Activated CD8-positive, alpha-beta memory T cell treated with anti-CD3 and anti-CD28 coated beads for 1 hour (primary cell): ENCODE measurements at places on chromosomes 16 and 17.

GRCh38 chr17:62897706-62898105 lies 68.3 kb upstream of the TANC2 start:
- DNase-seq: no peak

GRCh38 chr17:43822570-43823190 lies 10.3 kb downstream of the MPP3 start:
- DNase-seq: no peak

DNA sequence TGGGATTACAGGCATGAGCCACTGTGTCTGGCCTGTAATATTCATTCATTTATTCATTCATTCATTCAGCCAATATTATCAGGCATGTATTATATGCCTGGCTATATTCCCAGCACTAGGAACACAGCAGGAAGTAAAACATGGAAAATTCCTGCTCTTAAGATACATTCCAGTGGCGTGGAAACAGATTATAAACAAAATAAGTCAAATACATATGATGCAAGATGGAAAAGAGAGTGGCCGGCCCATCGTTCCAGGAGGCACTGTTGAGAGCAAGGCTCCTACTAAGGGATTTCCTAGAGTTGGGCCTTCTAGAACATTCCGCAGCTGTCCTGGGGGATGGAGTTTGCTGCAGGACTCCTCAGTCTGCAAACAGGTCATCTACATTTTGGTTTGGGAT lies 17.7 kb downstream of the ADCY9 start:
- no peak for DNase-seq

GRCh38 chr16:14658063-14658462 lies 25.3 kb downstream of the BFAR start:
- DNase-seq: no peak

- DNase-seq: no peak
Measured at GRCh38 chr17:40515011-40515410, 13.6 kb upstream of the TNS4 start.

DNA sequence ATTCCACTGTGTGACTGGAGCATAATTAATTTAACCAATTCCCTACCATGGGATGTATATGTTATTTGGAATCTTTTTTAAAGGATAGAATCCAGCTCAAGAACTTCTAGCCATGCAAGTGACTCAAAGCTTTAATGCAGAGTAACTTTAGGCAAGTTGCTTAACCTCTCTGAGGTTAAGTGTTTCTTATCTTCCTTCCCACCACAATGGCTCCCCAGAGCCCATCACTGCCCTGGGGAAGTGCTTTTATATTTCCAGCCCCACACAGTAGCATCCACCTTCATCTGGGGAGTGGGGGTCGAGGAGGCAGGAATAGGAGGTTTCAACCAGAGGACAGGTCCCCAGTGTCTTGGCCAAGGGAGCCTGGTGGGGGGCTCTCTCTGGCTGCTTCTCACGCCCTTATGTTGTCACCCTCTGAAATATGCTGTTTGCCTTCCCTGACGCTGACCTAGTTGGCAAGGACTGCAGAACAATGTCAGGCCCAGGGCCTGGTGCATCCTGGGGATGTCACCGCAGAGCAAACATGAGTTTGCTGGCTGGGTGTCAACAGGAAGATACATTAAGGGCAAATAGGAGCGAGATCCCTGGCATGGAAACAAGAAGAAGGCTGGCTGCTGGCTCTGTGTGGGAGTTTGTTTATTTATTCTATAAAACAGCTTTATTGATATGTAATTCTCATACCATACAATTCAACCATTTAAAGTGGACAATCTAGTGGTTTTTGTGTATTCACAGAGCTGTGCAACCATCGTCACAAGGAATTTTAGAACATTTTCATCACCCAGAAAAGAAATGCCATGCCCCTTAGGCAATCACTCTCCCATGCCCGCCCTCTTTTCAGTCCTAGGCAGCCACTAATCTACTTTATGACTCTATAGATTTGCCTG lies 46.6 kb upstream of the WSB1 start:
- no peak for DNase-seq

GRCh38 chr16:30368792-30369090 lies 1.6 kb downstream of the TBC1D10B start:
- no peak for DNase-seq

DNA sequence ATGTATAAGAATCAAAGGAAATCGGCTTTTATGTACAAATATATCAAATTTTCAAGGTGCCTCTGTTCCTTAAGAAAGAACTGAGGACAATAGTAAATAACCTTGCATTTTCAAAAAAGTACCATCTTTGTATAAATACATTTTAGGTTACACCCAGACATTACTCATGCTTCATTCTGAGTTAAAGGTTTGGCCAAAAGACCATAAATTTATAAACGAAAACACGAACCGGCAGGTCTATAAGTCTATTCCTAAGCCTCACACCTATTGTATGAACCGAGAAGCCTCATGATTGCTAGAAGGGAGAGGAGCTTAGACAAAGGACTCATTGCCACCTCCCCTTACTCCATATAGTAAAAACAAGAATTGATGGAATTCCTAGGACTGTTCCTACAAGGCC lies 94.6 kb upstream of the PSMD7 start:
- DNase-seq: no peak
